ENCODE measurements at places on chromosomes 5 and 9.

DNA sequence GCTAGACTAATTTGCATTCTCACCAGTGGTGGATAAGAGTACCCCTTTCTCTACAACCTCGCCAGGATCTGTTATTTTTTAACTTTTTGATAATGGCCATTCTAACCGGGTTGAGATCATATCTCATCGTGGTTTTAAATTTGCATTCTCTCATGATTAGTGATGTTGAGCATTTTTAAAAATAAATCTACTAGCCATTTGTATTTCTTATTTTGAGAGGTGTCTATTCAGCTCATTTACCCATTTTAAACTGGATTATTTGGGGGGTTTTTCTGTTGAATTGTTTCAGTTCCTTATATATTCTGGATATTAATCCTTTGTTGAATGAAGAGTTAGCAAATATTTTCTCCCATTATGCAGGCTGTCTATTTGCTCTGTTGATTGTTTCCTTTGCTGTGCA is 139.6 kb downstream of the ARSB start:
- no peak for DNase-seq

- no peak for DNase-seq
Measured at GRCh38 chr9:75685062-75685461, 205.4 kb upstream of the PCSK5 start.

- DNase-seq: no peak
Measured at GRCh38 chr5:133385346-133385745, 227.0 kb downstream of the FSTL4 start.

DNA sequence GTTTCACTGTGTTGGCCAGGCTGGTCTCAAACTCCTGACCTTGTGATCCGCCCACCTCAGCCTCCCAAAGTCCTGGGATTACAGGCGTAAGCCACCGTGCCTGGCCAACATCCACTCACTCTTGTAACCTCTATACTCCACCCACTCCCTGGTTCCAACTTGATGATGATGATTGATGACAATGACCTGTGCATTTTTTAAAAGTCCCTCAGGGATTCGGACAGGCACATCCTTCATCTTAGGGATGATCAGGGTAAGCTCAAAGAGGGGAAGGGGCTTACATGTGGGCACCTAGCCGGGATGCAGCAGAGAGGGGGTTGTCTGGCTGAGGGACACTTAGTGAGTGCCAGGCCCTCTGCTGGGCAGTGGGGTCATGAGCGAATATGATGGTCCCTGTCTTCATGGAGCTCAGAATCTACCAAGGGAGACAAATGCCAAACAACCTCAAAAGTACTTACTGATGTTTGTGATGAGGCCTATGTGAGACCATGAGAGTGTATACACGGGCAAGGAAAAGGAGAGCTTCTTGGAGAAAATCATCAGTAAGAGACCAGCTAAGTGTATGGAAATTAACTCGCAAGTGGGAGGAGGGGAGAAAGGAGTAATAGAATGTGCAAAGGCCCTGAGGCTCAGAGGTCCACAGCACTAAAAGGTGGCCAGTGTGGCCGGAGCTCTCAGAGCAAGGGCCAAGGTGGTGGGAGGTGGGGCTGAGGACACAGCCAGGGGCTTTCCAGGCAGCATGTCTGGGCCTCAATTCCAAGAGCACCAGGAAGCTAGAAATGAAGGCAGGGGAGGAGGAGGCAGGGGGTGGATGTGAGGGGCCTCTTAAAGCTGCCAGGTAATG is 27.4 kb downstream of the LHX2 start:
- DNase-seq: no peak

- DNase-seq: no peak
Measured at GRCh38 chr5:40333459-40334241, 346.1 kb upstream of the PTGER4 start.

- DNase-seq: no peak
Measured at GRCh38 chr5:149443210-149443609, 64.1 kb upstream of the IL17B start.

DNA sequence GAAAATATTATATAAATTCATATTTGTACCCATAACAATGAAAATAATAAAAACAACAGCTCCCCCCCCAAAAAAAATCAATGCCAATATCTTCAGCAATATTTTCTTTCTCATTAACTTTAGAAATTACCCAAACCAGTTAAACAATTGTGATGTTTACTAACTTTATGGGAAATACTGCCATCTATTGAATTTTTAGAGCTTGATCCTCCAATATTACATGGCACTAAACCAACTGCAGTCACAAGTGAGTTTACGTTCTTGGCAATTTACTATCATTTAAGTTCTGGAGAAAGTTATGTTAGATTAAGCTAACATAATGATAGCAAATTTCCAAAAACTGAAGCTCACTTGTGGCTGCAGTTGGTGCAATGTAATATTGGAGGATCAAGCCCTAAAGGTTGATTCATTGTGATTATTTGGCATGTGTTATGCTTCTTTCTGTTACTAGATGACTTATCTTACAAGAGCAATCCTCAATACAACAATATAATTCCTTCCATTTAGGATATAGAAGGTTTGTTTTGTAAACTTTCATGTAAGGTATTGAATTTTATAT is 379.5 kb downstream of the CDH18 start:
- no peak for DNase-seq

GRCh38 chr9:8419596-8420275 is 620.2 kb upstream of the DMAC1 start:
- DNase-seq: no peak

- peak; percentile 47 for DNase-seq
Measured at GRCh38 chr5:32308946-32309345, 3.8 kb downstream of the MTMR12 start.

- DNase-seq: no peak
Measured at GRCh38 chr5:152811988-152812387, 406.9 kb upstream of the NMUR2 start.

GRCh38 chr5:68392617-68393016 is 177.1 kb downstream of the PIK3R1 start:
- DNase-seq: no peak

DNA sequence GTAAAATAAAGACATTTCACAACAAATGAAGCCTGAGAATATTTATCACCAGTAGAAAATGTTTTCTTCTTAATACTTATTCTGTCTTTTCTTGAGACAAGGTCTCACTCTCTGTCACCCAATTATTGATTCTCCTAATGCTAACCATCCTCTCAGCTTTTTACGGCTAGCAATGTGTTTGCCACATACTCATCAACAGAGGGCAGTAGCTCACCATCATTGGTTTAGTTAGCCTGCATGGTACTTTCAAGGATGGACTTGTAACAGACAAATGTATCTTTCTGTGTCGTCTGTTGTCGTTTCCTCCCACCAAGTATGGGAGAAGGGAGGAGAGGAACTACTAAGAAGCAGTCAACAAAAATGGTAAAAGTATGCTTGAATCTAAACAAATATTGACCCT is 5.9 kb upstream of the ACO1 start:
- peak; percentile 50 for DNase-seq

GRCh38 chr5:83745816-83746215 is 25.2 kb upstream of the HAPLN1 start:
- DNase-seq: no peak

GRCh38 chr9:96493757-96494156 is 43.8 kb downstream of the HABP4 start:
- DNase-seq: no peak

Measured in inflammatory macrophage treated with lipopolysaccharide for 1 hour (primary cell).